ENCODE measurements at places on chromosomes 4 and X.

GRCh38 chr4:159052315-159052714, 50.6 kb upstream of the RAPGEF2 start:
- no peak for DNase-seq

GRCh38 chr4:71586087-71586763, 197.7 kb downstream of the GC start:
- no peak for DNase-seq

DNA sequence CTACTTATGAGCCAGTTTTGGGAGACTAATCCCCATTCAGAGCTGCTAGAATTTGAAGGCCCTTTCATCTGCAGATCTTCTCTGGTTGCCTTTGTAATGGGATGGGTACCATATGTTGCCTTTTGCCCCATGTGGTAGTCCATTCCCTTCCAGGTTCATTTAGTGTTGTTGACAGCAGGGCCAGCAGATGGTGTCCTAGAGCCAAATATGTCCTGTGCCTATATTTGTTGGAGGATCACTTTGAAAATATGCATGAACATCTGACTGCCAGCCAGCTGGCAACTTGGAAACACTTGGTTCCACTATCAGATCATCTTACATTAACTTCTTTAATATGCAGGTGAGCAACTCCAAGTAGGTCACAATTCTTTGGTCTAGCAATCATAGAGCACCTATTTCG, 30.4 kb downstream of the CFAP299 start:
- DNase-seq = peak; percentile 40

DNA sequence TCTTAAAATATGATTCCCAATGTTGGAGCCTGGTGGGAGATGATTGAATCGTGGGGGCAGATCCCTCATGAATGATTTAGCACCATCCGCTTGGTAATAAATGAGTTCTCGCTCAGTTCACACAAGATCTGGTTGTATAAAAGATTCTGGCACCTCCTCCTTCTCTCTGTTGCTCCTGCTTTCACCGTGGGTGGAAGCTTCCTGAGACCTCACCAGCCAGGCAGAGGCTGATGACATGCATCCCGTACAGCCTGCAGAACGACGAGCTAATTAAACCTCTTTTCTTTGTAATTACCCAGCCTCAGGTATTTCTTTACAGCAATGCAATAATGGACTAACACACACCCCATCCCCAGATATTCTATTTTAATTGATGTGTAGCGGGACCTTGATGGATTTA, 162.2 kb downstream of the NPFFR2 start:
- no peak for DNase-seq

- DNase-seq = no peak
Measured at GRCh38 chr4:139311909-139312308, 9.6 kb upstream of the NDUFC1 start.

- no peak for DNase-seq
Measured at GRCh38 chr4:174324725-174325124, 41.0 kb downstream of the CEP44 start.

GRCh38 chr4:749698-750666, 44.4 kb downstream of the PCGF3 start:
- DNase-seq = no peak

DNA sequence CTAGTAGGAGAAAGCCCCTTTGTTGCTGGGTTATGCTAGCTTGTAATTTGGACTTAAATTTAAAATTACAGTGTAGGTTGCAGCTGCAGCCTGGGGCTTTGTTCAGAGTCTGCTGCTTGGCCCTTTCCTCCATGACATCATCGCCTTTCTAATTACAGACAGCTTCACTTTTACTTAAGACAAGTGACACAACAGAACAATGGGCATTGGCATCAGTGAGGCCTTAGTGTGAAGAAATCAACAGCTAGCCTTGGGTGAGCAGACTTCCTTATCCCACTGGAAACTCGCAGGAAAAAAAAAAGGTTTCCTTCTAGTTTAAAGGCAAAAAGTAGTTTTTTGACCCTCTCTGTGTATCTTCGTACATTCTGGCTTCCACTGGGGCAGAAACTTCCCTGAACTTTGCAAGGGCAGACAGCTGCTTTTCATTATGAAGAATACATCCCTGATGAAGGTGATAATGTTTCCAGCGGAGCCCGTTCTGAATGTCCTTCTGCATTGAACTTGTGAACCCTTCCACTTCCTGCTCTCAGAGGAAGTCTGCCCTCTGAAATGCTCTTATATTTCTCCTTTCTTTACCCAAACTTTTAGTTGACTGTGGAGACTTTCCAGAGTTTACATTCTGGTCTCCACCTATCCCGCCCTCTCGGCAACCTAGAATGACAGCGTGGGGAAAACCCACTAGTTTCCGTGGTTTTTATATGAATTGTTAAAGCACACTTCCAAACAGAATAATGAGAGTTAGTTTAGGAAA, 123.2 kb upstream of the FAM9C start:
- peak; percentile 14 for DNase-seq

GRCh38 chr4:17618926-17619325, 4.5 kb downstream of the MED28 start:
- no peak for DNase-seq

DNA sequence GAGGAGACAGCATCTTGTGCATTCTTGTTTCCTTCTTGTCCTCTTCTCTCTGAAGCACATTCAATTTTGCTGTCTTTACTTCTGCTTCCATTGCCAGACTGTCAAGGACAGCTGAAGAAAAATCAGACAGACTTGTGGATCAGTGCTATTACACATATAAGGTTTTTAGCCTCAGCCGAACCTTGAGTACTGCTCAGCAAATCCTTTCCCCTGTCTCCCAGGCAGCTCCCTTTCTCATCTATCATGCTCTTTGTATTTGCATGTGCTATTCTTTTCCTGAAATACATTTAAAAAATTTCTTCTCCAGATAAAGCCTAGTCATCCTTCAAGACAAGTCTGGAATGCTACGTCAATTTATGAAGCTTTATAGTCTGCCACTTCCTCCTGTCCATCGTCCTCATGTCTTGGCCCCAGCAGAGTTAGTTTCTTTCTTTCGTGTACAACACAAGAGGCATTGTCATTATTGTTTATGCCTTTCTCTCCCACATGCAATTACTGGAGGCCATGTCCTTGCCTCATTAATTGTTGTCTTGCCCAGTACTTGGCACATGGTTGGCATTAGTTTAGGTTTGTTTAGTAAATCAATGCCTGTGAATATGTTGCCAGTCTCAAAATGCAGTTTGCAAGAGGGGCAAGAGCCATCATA, 45.1 kb downstream of the ADGRL3 start:
- no peak for DNase-seq

- DNase-seq = no peak
Measured at GRCh38 chrX:4909348-4909747, 1195.9 kb upstream of the PRKX start.

DNA sequence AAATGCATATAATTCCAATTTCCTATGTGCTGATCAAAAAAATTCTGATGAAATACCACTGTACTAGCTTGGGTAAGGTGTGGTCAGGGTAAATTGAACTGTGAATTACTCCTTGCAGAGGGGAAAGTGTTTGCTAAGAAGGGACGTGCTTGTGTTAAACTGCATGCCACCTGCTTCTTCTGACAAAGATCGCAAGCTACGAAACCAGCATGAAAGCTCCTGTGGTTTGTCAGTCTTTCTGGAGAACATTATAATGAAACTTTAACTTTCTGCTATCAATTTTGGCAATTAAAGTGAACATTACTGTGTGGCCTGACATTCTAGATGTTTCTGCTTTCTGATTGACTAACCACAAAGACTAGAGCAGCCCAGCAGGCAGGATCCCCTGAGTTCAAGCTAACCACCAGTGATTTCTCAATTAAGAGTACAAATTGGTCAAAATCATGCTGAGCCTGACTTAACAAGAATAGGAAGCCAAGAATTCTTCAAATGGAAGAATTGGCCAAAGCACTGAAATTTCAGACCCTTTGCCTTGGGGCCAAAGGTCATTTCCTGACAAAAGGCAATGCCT, 239.0 kb downstream of the SLITRK2 start:
- DNase-seq = peak; percentile 19

Data from activated CD4-positive, alpha-beta T cell treated with anti-CD3 and anti-CD28 coated beads, Interleukin-2, Interleukin-4, amounts not matched to agents 100 ng/mL and 50 ng/mL, durations not matched to agents 16 hours and 8 hours (primary cell).